Hepatocyte (in vitro differentiated cells): ENCODE measurements at places on chromosomes 7 and 10. TPM values are rescaled to one million over a fixed set of nuclear protein-coding genes. Genes with fewer than 3 reads are reported as not detected.

GRCh38 chr10:131587976-131588680 lies 276.6 kb upstream of the TCERG1L start:
- DNase-seq, result no peak

Gene GDF2
- total RNA-seq, result not detected in 2 replicates

Gene ATG9B
- 0.64 and 0.80 TPM in 2 replicates for total RNA-seq

- no peak for DNase-seq
Observed at GRCh38 chr7:155458878-155459699, 1.2 kb downstream of the EN2 start.
